PC-3 (cell line): ENCODE measurements at places on chromosomes 12 and 14. TPM values are rescaled to one million over a fixed set of nuclear protein-coding genes. Genes with fewer than 3 reads are reported as not detected.

- DNase-seq, result no peak
- H3K4me3 ChIP-seq, result no peak overlapping the region
- H3K4me1 ChIP-seq, result no peaks in the 10 kb centered on the region
- H3K36me3 ChIP-seq, result no peaks in the 10 kb centered on the region
- no peak overlapping the region for H3K27ac ChIP-seq
- peaks cover 9% of the 10 kb centered on the region; the same call in 1 of the 2 replicates for H3K27me3 ChIP-seq
These were observed 18.6 kb downstream of the AICDA start for GRCh38 chr12:8594072-8594471.

- no peak overlapping the region for H3K4me3 ChIP-seq
- H3K36me3 ChIP-seq, result no peaks in the 10 kb centered on the region
- peaks cover 23% of the 10 kb centered on the region for H3K4me1 ChIP-seq
- DNase-seq, result no peak
These were observed 45.6 kb downstream of the EFCAB11 start for GRCh38 chr14:89908712-89909450.

- no peak overlapping the region for H3K4me3 ChIP-seq
- H3K27ac ChIP-seq, result no peak overlapping the region
- DNase-seq, result peak; percentile 89
- H3K27me3 ChIP-seq, result no peaks in the 10 kb centered on the region
- H3K4me1 ChIP-seq, result no peaks in the 10 kb centered on the region
These were observed 35.3 kb downstream of the MIPOL1 start for GRCh38 chr14:37232907-37233481.

GRCh38 chr14:33359288-33359881 is 420.7 kb downstream of the NPAS3 start:
- H3K4me3 ChIP-seq, result no peak overlapping the region
- H3K36me3 ChIP-seq, result no peaks in the 10 kb centered on the region
- no peak overlapping the region for H3K27ac ChIP-seq
- 0 out of 2 replicates have a peak, but pooled peaks cover 7% of the 10 kb centered on the region for H3K27me3 ChIP-seq
- no peak for DNase-seq
- no peaks in the 10 kb centered on the region for H3K4me1 ChIP-seq

SPRYD4 gene
- 3.4 and 3.7 TPM in 2 replicates for total RNA-seq

RIMBP2 gene
- total RNA-seq, result not detected in 2 replicates
